ENCODE measurements at places on chromosomes 2 and 18. TPM values are rescaled to one million over a fixed set of nuclear protein-coding genes. Genes with fewer than 3 reads are reported as not detected.

Gene STPG4
- not detected for total RNA-seq

Gene SP5
- not detected for total RNA-seq

Gene EVX2
- total RNA-seq, result not detected

Gene RBM44
- not detected for total RNA-seq

Gene FNDC4
- 15.6 TPM for total RNA-seq

Gene GPR45
- not detected for total RNA-seq

Gene ANTXR1
- total RNA-seq, result 132 TPM

Gene CELF4
- total RNA-seq, result not detected

Gene COL4A4
- total RNA-seq, result 45.2 TPM

Measured in cardiac atrium fibroblast (primary cell).